ENCODE measurements at places on chromosomes 4 and X.
A peak's percentile ranks its signal among the peaks of the same experiment; 100 is the strongest.

- no peak for DNase-seq
Observed at GRCh38 chrX:118847676-118848075, 24.1 kb downstream of the ZCCHC12 start.

GRCh38 chr4:20589436-20589835 is 110.8 kb upstream of the PACRGL start:
- no peak for DNase-seq

DNA sequence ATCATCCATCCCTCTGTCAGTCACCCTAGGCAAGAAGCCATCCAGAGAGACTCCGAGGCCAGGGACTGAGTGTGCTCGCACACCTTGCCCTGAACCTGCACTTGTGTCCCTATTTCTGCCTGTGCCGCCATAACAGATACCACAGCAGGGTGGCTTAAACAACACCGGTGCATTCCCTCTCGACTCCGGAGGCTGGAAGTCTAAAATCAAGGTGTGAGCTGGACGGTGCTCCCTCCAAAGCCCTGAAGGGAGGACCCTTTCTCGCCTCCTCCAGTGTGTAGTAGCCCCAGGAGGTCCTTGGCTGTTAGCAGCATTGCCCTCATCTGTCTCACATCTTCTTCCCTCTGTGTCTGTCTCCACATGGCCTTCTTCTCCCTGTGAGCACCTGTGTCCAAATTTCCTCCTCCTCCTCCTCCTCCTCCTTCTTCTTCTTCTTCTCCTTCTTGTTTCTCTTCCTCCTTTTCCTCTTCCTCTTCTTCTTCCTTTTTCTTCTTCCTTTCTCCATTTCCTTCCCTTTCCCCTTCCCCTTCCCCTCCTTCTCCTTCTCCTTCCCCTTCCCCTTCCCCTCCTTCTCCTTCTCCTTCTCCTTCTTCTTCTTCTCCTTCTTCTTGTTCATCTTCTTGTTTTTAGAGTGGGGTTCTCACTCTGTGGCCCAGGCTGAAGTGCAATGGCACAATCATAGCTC is 98.1 kb upstream of the ENPP6 start:
- no peak for DNase-seq

- DNase-seq: peak; percentile 69
Observed at GRCh38 chrX:69538321-69538876, 34.3 kb downstream of the NALF2 start.
